ENCODE measurements at places on chromosomes 1 and 21. TPM values are rescaled to one million over a fixed set of nuclear protein-coding genes. Genes with fewer than 3 reads are reported as not detected.

Gene CD34
- not detected for total RNA-seq

Gene DISP3
- 0.55 TPM for total RNA-seq

DNA sequence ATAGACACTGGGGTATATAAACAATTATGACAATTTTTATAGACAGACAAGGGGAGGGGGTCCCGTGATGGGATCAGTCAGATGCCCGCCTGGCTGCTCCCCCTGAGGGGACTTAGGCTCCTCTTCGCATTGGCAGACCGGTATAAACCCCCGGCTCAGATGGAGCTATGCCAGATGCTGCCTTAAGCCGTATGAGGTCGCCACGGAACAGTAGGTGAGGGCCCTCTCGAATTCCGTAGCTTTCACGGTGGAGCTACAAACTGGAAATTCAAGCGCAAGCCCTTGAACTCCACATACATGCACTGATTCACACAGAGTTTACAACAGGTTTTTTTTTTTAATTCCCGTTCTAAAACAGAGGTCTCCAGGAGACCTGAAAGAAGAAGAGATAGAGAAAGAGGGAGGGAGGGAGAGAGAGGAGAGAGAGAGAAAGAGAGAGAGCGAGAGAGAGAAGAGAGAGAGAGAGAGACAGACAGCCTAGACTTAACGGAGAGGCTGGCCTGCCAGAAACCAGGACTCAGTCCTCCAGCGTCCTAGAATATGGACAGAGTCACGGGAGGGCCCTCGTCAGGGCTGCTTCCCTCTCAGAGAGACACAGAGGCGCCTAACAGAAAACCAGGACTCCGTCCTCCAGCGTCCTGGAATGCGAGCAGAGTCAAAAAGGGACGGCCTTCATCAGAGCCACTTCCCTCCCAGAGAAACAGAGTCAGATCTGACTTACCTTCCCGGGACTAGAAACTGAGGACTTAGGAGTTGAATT lies 24.4 kb upstream of the TMEM54 start:
- DNase-seq, result peak; percentile 13
- no peak overlapping the region for H3K4me3 ChIP-seq
- H3K27ac ChIP-seq, result no peak overlapping the region
- peaks cover 40% of the 10 kb centered on the region for H3K27me3 ChIP-seq
- H3K36me3 ChIP-seq, result no peaks in the 10 kb centered on the region

DNA sequence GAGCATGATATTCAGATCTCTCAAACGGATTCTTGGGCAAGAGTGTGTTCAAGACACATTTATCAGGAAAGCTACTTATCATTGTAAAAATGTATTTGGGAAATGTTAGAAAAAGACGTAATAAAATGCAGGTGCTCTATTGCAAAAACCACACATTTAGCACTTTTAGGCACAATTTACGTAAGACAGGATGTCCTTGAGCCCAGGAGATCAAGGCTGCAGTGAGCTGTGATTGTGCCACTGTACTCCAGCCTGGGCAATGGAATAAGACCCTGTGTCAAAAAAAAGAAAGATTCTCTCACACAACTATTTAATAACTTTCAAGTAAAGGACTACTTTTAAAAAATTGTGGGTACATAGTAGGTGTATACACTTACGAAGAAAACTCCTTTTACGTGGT lies 18.4 kb downstream of the SLC25A33 start:
- H3K4me3 ChIP-seq, result no peak overlapping the region
- peaks cover 22% of the 10 kb centered on the region for H3K4me1 ChIP-seq
- H3K27me3 ChIP-seq, result no peaks in the 10 kb centered on the region
- peaks cover 18% of the 10 kb centered on the region for H3K36me3 ChIP-seq

DNA sequence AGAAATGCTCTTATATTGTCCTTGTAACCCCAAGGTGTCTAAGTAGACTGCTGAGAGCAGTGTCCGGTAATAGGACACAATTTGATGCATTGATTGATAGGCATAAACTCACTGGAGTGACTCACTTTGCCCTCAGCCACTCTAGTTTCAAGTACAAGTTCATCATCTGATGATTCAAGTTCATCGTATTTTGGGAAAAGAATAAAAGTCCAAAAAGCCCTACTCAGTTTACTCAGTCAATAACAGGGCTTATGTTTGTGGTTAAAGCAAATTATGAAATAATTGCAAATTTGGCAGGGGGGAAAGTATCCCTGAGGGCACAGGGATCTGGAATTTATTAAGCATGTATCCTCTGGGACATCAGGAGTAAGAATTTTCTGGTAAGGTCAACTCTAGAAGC lies 7.6 kb upstream of the ATF3 start:
- H3K36me3 ChIP-seq, result no peaks in the 10 kb centered on the region
- H3K27ac ChIP-seq, result no peak overlapping the region
- H3K4me1 ChIP-seq, result peaks cover 5% of the 10 kb centered on the region
- peaks cover 24% of the 10 kb centered on the region for H3K27me3 ChIP-seq
- no peak overlapping the region for H3K4me3 ChIP-seq

DNA sequence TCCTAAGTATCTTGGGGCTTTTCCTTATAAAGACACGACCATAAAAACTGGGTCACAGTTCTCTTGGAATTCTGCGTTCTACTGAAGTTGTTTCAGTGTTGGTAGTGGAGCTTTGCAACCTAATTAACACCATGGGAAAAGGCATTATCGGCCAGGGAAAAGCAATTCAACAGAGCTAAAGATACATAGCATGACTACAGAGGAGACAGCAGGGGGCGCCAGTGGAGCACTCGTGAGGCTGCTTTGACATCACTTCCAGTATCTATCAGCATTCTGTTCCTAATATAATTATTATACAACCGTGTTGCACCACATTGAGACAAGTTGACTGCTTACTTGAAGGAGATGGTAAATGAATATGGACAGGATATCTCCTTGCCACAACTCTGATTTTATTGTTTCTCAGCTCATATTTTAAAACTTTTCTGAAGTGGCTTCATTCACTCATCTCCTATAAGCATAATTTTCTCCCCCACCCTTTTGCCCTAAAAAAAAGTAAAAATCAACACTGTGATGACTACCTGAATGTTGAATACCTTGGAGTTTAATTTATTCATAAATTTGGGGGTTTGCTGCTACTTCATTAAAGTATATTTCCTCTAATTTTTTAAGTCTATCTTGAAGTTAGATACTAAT lies 39.4 kb downstream of the ZP4 start:
- H3K4me3 ChIP-seq, result no peak overlapping the region
- H3K27me3 ChIP-seq, result no peaks in the 10 kb centered on the region
- no peaks in the 10 kb centered on the region for H3K4me1 ChIP-seq
- DNase-seq, result no peak

Data from CD4-positive, alpha-beta T cell (primary cell).